RKO (cell line): ENCODE measurements at places on chromosomes 4 and X.

- no peak for DNase-seq
These were observed 92.1 kb downstream of the KLHL13 start for GRCh38 chrX:118024482-118024881.

GRCh38 chr4:3121110-3121509 is 46.6 kb downstream of the HTT start:
- DNase-seq, result no peak

- DNase-seq, result no peak
These were observed 701.2 kb upstream of the LCORL start for GRCh38 chr4:18722748-18723191.

GRCh38 chr4:8085491-8086117 is 73.0 kb downstream of the ABLIM2 start:
- no peak for DNase-seq

DNA sequence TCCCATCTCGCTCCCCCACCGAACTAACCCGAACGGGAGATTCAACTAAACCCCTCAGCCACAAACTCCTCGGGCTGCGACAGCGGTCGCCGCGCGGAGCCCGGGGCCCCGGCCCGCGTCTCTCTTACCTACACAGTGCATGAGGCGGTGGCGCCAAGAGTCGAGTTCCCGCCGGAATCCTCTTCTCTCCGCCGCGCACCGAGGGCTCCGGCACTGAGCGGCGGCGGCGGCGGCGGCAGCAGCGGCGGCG is 160 bp downstream of the LCORL start:
- DNase-seq, result no peak

DNA sequence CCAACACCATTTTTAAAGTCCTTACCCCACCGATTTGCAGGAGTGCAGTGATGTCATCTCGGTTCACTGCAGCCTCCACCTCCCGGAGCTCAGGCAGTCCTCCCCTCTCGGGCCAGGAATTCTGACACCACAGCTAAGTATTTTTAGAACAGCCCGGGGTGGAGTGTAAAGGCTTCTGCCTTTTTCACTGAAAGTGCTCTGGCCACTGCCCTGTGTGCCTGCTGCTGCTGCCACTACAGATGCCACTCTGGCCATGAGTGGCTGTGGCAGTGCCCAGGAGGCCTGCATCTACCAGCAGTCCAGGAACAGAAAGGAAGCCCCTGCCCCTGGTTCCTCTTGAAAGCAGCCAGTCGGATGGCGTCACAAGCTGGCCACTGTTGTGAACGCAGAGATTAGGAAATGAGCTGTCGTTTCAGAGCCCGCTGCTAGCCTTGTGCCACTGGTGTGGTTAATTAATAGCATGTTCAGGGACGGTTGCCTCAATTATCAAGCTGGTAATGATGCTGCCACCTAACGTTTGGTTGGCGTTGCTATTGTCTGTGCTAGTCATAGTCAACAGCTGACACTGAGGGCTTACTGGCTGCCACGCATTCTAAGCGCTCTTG is 23.6 kb upstream of the TBC1D14 start:
- DNase-seq, result peak; percentile 75

- peak; percentile 19 for DNase-seq
These were observed 71.0 kb downstream of the AFF1 start for GRCh38 chr4:87005690-87006425.

DNA sequence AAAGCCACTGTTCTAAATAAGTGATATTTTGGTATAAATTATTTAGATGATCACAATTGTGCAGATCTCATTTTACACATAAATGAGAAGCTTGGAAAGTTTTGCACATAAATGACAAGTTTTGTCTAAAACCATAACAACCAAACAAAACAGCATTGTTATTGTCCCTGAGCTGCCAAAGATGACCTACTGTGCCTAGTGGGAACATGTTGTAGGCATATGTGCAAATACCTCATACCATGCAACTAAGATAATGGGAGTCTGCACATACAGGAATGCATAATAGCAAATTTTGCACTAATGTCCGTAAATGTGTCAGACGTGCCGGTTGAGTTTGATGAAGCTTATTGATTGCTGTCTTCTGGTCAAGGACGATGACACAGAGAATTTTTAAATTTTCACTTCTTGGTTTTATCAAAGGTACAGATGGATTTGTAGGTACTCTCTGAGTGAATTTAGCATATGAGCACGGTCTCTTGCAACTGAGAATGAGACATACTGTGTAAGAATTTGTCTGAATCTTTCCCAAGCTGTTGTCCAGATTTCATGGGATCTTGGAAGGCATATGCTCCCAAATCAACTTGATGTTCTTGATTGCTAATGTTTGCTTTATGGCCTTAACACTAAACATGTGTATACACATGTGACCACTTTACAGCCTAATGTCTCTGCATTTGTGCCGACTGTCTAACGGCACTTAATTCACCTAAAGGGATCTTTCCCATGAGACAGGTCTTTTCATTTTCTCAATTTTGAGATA is 1133.5 kb downstream of the FAT4 start:
- no peak for DNase-seq

GRCh38 chr4:186634591-186635128 is 79.3 kb upstream of the MTNR1A start:
- DNase-seq, result no peak

- no peak for DNase-seq
These were observed 544.0 kb upstream of the ADGRL3 start for GRCh38 chr4:60656171-60656570.

- DNase-seq, result no peak
These were observed 65.2 kb downstream of the IGFBP7 start for GRCh38 chr4:57044996-57045395.

DNA sequence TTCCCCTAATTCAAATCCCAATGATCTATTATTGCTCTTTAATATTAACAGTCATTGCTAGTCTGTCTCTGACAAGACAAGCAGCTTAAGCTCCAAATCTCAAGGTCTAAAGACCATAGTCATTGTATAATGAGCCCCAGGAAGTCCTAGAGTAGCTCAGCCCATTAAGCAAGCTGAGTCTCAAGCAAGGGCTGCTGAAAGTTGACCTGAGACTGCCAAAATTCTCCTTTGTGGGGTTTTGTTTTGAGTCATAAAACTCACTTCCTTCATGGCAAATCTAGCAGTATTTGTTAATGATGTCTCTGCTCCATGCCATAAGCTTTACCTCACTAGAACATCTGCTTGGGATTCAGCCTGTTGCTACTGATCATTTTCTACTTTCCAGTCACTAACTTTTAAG is 313.2 kb downstream of the ANTXR2 start:
- no peak for DNase-seq

DNA sequence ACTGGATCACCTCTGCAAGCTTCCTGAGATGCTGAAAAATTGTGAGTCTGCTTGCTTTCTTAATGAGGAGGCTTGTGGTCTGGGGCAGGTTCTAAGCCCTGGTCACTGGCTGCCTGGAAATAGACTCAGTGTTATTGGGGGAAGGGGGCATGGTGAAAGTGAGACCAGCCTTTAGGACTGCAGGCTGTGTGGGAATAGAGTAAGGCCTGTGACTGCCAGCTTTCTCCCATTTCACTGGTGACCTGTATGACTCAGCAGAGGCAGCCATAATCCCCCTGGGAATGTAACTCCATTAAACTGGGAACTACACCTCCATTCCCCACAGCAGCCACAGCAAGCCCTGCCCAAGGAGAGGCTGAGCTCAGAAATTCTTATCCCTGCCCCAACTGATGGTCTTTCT is 55.9 kb upstream of the IL15 start:
- no peak for DNase-seq

- DNase-seq, result no peak
These were observed at the start of gene NUDT10 for GRCh38 chrX:51332188-51332942. NUDT10 (plus strand) TSS chrX:51332822; CDS start chrX:51332966, 144 bp downstream.

DNA sequence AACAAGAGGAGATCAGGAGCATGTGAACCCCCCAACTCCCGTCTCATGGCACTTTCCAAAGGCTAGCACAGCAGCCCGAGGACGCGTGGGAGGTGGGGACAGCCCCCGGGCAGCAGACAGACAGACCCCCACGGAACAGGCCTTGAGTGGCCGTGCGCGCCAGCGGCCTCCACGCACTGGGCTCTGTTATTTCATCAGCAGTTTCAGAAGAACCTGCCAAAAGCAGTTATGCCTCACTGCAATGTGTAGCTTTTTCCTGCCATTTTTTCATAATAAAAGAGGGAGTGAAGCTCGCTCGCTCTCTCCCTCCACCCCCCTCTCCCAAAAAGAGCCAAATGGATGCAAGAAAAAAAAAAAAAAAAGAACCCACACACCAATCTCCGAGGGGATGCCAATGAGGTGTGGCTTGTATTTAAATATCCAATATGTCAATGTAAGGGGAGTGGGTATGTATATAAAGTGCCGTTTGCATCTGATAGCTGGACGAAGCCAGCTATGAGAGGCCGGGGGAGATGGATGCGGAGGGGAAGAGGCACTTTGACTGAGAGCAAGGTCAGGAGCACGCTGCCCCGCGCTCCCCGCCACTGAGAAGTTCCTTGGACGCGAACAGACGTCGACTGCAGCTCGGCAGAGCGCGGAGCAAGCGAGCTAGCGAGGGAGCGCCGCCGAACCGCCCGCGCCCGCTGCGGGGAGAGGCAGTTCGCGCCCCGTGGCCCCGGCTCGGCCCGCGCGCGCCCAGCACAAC is at the start of gene FGF16:
FGF16 (plus strand) TSS at position 482 of the 745 bp plus-strand sequence. CDS start 286 bp downstream, outside the sequence.
- no peak for DNase-seq

GRCh38 chr4:139027776-139028175 is 12.2 kb downstream of the NOCT start:
- no peak for DNase-seq

GRCh38 chr4:83083925-83084475 is 30.5 kb downstream of the PLAC8 start:
- no peak for DNase-seq

GRCh38 chrX:94365736-94366135 is 691.7 kb downstream of the FAM133A start:
- DNase-seq, result no peak

DNA sequence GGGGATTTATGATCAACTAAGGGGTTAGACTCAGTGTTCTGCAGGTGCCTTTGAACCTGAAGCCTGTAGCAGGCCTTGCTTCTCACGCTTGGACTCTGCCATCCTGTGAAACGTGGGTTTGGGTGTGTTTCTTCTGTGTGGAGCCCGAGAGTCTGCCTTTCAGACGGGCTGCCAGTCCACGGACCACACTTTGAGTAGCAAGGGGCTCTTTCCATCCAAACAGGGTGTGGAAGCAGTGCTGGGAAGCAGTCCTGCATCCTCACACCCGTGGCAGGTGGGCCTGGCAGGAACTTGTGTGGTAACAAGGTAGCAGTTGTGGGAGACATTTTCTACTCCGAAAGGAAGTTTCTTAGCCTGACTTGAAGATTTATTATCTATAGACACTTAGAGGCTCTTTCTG is 22.7 kb downstream of the RGS12 start:
- DNase-seq, result no peak
